ENCODE measurements at places on chromosomes 4 and X.

GRCh38 chr4:86160426-86160825 is 199.4 kb downstream of the MAPK10 start:
- DNase-seq = no peak

GRCh38 chrX:45009371-45010000 is 136.5 kb downstream of the KDM6A start:
- no peak for DNase-seq

GRCh38 chrX:112761242-112762207 is 79.1 kb downstream of the AMOT start:
- DNase-seq = no peak

GRCh38 chrX:133171962-133172708 is 46.0 kb downstream of the TFDP3 start:
- no peak for DNase-seq

- DNase-seq = no peak
Measured at GRCh38 chrX:25674776-25675175, 463.4 kb upstream of the MAGEB18 start.

- no peak for DNase-seq
Measured at GRCh38 chrX:123464709-123465108, 268.1 kb downstream of the THOC2 start.

DNA sequence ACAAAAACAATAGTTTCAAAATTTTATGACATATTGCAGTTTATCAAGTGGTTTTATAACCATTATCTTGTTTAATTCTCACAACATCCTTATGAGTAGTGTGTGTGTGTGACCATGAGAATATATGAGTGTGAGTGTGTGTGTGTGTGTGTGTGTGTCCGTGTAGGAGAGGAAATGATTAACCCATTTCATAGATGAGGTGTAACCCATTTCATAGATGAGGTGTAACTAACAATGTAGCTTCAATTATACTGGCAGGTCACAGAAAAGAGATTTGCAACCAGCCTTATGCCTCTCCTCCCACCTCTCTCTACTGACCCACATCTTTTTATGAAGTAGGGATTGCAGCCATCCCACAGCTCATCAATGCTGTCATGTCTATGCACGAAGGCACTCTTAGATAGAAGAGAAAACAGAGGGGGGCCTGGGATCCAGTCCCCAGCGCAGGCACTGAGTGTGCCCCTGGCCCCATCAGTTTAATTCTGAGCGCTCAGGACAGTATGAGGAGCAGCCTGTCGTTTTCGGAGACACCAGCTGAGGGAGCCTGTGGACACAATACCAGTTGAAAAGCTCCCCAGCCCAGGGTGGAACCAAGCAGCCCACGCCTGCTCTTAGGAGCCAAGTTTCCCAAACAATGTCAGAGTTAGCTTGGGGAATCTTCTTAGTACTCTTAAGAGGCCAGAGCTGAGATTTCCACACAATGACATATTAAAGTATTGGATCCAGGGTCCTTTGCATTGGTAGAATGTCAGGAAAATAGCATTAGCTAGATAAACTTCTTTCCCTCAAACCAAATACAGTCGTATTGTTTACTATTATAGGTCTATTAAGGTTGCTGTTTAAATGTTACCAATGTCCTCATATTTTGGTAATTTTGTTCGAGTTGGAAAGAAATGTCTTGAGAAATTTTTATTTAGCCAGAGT is 88.6 kb downstream of the PALLD start:
- no peak for DNase-seq

- DNase-seq = no peak
Measured at GRCh38 chr4:138596896-138597295, 354.7 kb upstream of the SLC7A11 start.

- DNase-seq = no peak
Measured at GRCh38 chr4:145251391-145251790, 71.0 kb upstream of the OTUD4 start.

DNA sequence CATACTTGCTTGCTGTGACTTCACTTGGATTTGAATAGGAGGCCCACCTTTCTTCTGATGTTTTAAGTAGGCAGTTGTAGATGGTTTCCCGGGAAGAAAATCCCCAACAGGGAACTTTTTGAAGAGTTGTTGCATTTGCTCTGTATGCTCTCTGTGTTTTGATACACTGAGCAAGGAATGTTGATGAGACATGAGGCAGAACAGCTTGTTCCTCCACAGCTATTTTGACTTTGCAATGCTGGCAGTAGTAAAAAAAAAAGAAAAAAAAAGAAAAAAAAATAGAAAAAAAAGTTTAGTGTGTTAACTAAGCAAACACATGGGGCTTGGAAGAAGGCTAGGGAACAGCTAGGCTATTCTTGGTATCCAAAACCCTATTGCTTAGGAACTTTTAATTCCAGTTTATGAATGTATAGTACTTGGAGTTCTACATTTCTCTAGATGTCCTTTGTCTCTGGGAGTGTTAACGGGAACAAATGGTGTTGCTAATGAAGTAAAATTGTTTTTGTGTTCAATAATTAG is 23.4 kb upstream of the PAQR3 start:
- no peak for DNase-seq

DNA sequence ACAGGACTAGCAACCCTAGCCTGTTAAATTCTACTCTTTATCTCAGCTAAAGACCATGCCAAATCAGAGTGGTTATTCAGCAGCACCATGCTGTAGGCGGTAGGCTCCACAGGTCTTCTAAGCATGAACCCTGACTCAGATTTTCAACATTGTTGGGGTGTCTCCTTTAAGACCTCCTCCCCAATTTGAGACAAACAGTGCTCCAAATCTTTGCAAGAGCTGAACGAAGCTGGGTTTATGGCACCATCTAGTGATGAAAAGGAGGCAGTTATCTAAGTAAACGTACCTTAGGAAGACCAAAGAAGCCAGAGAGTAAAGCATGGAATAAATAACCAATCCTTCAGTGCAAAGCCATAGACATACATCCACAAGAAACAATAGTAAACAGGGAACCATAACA is 334.5 kb upstream of the SLC7A11 start:
- no peak for DNase-seq

DNA sequence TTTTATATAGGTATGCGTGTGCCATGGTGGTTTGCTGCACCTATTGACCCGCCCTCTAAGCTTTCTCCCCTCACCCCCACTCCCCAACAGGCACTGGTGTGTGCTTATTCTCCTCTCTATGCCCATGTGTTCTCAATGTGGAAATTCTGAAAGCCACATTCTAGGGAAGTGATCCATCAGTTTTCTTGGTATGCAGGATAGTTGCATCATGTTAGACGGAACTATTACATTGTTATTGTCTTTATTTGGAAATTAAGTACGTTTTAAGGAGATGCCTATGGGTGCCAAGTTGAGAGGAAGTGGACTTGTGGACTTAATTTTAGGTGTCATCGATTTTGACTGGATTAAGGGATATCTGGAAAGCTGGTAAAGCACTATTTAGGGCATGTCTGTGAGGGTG is 204.6 kb downstream of the RBM46 start:
- no peak for DNase-seq

DNA sequence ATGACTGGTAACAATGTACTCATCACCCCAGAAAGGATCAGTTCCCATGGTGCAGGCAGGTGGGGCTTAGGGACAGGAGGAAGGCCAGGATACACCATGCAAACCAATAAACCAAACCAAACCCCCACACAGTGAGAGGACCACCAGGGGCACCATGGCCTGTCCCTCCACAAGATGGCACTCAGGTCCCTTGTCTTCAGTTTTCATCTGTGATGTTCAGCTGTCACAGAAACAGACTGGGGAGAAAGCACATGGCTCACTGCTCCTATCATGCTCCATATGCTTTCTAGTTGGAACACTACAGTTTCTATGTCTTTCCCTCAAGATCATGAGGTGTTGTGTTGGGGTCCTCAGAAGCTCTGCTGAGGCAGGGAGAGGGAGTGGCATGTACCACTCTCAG is 10.1 kb downstream of the HS3ST1 start:
- no peak for DNase-seq

DNA sequence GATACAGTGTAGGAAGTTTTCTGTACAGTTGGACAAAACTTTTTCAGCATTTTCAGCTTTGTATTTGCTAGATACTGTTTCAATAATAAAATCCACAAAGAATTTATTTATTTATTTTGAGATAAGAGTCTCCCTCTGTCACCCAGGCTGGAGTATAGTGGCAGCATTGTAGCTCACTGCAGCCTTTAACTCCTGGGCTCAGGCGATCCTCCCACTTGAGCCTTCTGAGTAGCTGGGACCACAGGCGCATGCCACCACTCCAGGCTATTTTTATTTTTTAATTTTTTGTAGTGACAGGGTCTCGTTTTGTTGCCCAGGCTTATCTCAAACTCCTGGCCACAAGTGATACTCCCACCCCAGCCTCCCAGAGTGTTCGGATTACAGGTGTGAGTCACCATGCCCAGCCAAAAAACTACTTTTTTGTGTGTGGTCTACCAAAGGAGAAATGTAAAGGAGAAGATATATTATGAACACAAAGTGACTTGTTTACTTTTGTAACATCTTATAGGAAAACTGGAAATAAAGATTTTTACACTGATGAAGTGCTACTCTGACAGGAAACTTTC is 13.0 kb upstream of the SOWAHD start:
- DNase-seq = no peak

DNA sequence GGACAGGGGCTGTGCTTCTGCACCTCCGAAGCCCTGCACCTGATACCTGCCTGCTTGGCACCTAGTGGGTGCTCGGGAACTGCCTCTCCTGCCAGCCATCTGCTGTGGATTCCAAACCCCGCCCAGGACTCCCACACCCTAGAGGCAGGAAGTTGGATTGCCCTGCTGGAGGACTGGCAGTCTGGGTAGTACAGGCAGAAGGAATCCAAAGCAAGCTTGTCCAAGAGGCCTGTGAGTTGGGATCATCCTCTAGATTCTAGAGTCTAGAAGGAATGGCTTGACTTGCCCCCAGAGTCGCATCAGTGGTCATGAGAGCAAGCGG is 64.6 kb upstream of the MTM1 start:
- no peak for DNase-seq
